ENCODE measurements at places on chromosomes 7 and 10.

- DNase-seq: no peak
These were observed 135.8 kb downstream of the TEX36 start for GRCh38 chr10:125547010-125547650.

DNA sequence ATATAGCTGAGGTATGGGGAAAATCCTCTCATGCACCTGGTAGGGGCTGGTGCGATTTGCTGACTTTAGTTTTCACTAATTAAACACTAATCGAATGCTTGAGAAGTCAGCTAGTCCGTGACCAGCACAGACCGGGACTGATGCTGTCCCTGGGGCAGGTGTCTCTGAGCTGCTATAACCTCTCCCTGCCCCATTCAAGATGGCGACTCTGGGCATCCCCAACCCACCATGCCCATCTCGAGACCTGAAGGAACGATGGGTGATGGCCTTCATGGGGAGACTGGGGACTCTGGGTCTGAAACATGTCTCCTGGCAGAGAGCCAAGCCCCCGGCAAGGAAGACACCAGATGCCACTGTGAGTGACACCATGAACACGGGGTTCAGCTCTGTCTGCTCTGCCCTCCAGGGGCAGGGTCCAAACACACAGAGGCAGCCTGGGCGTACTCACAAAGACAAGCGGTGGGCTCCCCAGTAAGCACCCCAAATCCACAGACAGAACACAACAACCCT, 57.4 kb downstream of the GNA12 start:
- DNase-seq: no peak

- DNase-seq: no peak
These were observed 1191.1 kb downstream of the SORCS1 start for GRCh38 chr10:105973360-105973759.

DNA sequence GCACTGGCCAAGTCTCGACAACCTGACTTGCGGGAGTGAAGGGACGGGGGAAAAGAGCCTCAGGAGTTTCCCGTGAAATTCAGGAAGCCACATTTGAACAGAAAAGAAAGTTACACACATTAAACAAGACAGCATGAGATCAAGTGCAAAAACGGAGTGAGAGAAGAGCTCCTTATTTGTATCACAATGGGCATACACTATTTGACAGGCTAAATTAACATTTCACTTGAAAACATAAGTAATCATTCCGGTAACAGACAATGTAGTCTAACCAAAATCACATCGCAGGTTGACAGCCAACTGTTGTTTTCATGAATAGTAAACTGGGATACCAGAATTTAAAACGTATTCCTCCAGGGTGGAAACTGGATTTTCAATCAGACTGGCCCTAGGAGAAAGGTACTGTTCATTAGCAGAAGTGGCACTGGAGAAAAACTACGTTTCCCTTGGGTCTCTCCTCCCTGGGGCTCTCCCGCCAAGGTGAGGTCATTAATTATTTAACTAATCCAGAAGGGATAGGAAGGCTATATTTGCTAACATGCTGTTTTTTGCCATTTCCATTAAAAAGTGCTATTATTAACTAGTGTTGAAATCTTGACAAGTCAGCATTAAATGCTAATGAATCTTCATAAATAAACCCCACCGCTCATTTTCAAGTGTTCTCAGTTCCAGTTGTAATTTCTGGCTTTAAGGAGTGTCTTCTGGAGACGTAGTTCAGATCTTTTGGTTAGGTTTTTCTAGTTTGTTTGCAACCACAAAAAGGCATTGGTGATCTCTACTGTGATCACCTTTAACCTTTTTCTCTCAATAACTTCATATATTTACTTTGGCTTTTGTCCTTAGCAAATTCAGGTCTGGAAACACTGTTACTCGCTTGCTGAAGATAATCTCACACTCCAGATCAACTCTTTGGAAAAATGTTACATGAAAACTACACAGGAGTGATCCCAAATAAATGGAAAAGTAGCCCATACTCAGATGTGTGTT, 25.1 kb downstream of the RHEB start:
- no peak for DNase-seq

- no peak for DNase-seq
These were observed 71.7 kb upstream of the PALS2 start for GRCh38 chr7:24501443-24502134.

DNA sequence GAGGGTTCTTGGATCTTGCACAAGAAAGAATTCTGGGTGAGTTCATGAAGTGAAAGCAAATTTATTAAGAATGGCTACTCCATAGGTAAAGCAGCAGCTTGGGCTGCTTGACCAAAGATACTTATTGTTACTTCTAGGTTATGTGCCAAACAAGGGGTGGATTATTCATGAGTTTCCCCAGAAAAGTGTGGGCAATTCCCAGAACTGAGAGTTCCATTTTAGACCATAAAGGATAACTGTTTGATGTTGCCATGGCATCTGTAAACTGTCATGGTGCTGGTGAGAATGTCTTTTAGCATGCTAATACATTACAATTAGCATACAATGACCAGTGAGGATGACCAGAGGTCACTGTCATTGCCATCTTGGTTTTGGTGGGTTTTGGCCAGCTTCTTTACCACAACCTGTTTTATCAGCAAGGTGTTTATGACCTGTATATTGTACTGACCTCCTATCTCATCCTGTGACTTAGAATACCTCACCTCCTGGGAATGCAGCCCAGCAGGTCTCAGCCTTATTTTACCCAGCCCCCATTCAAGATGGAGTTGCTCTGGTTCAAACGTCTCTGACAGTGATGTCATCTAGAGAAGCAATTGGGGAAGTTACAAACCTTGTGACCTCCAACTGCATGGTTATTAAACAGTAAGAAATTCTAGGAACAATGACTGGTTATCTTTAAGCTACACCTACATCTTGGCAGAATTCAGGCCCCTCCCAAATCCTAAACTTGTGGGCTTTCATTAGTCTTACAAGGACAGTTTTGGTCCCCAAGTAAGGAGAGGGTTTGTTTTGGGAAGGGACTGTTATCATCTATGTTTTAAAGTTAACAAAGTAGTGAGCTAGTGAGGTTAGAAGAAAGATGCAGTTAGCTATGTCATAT, 48.0 kb upstream of the INHBA start:
- DNase-seq: no peak

- no peak for DNase-seq
These were observed 151.3 kb upstream of the ADO start for GRCh38 chr10:62653254-62653653.

GRCh38 chr10:111511751-111512150, 434.9 kb downstream of the ADRA2A start:
- no peak for DNase-seq
